Thymus (tissue), 14 donors: ENCODE measurements at places on chromosomes 1 and 21.

GRCh38 chr1:1088801-1089680 lies 14.9 kb upstream of the RNF223 start:
- DNase-seq: no peak
- peaks cover 5% of the 10 kb centered on the region for H3K36me3 ChIP-seq
- no peak overlapping the region for H3K4me3 ChIP-seq
- H3K27ac ChIP-seq: no peak overlapping the region
- no peaks in the 10 kb centered on the region for H3K4me1 ChIP-seq
- H3K27me3 ChIP-seq: no peaks in the 10 kb centered on the region

GRCh38 chr1:68221980-68222373 lies 10.3 kb downstream of the WLS start:
- H3K4me1 ChIP-seq: no peaks in the 10 kb centered on the region
- DNase-seq: no peak
- no peaks in the 10 kb centered on the region for H3K27me3 ChIP-seq
- H3K4me3 ChIP-seq: no peak overlapping the region

DNA sequence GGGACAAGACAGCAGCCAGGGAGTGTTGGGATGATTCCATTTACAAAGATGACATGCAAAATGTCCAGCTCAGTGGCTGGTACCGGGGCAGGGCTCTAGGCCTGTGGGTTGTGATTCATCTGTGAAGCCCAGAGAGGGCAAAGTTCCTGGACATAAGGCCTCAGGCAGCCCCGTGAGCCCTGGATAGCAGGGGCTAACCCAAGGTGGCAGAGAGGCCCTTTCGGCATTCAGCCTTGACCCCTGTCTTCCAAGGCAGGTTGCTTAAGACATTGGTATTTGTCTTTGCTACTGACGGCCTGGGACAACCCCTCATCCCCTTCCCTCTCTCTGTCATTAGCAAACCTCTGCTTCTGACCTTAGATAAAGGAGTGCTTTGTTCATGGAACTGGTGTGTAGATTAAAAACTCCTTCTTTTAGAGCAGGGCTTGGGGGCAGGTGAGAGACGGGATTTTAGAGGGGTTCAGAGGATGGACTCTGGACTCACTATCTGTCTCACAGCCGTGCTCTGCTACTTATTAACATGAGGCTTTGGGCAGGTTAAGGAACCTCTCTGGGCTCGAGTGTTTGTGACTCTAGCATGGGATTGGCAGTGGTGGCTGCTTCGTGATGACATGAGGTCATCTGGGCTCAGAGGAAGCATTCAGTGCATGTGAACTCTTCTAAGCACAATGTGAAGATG lies 36.3 kb downstream of the TMEM51 start:
- no peaks in the 10 kb centered on the region for H3K27me3 ChIP-seq
- DNase-seq: no peak
- H3K4me1 ChIP-seq: no peaks in the 10 kb centered on the region
- H3K36me3 ChIP-seq: no peaks in the 10 kb centered on the region

GRCh38 chr1:28113242-28113572 lies 24.8 kb upstream of the EYA3 start:
- no peaks in the 10 kb centered on the region for H3K4me1 ChIP-seq
- no peaks in the 10 kb centered on the region for H3K27me3 ChIP-seq
- no peak for DNase-seq
- no peak overlapping the region for H3K4me3 ChIP-seq
- H3K27ac ChIP-seq: no peak overlapping the region
- no peaks in the 10 kb centered on the region for H3K36me3 ChIP-seq

GRCh38 chr1:31715087-31715872 lies 11.5 kb upstream of the COL16A1 start:
- peaks cover 26% of the 10 kb centered on the region for H3K27me3 ChIP-seq
- H3K4me3 ChIP-seq: no peak overlapping the region
- H3K27ac ChIP-seq: peak overlapping the region; percentile 32
- peaks cover 17% of the 10 kb centered on the region for H3K4me1 ChIP-seq

DNA sequence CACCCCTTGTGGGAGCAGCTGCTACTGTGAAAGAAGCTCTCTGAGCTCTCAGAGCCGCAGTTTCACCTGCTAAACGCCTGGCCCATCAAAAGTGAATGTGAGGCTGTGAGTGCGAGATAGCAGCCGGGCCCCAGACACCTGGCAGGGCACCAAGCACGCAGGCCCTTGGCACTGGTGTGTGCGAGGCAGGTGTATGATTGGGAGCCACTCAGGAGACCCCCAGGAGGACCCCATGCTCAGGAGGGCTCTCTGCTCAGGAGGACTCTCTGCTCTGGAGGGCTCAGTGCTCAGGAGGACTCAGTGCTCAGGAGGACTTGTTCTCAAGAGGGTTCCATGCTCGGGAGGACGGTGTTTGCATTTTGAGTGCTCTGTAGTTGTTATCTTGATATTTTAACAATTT lies 14.3 kb upstream of the ADARB1 start:
- no peak overlapping the region for H3K4me3 ChIP-seq
- peaks cover 30% of the 10 kb centered on the region for H3K27me3 ChIP-seq
- H3K4me1 ChIP-seq: no peaks in the 10 kb centered on the region
- no peak for DNase-seq
- no peak overlapping the region for H3K27ac ChIP-seq

- no peaks in the 10 kb centered on the region for H3K36me3 ChIP-seq
- peaks cover 3% of the 10 kb centered on the region for H3K27me3 ChIP-seq
- no peak overlapping the region for H3K4me3 ChIP-seq
These were observed 75.6 kb upstream of the SLC2A1 start for GRCh38 chr1:43034195-43034658.

DNA sequence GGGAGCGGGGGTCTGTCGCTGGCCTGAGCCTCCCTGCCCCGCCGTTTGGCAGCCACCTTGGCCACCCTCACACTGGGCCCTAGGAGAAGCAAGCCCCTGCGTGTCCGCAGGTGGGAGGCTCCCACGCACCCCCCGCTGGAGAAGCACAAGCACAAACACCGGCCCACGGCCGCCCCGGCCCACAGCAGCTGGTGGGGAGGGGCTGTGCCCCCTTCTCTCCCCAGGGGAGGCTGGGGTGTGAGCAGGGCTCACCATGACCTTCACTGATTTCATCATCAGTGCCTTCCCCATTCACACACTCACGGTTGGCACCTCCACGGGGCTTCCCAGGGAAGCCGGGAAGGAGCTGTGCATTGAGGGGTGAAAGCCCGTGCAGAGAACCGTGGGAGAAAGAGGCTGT lies 7.9 kb downstream of the AGRN start:
- H3K27me3 ChIP-seq: peaks cover 51% of the 10 kb centered on the region
- no peak overlapping the region for H3K4me3 ChIP-seq
- no peak overlapping the region for H3K27ac ChIP-seq

GRCh38 chr1:206678490-206678889 lies 6.2 kb upstream of the MAPKAPK2 start:
- peaks cover 51% of the 10 kb centered on the region for H3K4me1 ChIP-seq
- no peak overlapping the region for H3K4me3 ChIP-seq
- H3K36me3 ChIP-seq: no peaks in the 10 kb centered on the region
- DNase-seq: no peak

- no peak overlapping the region for H3K4me3 ChIP-seq
- DNase-seq: no peak
- H3K36me3 ChIP-seq: no peaks in the 10 kb centered on the region
- H3K4me1 ChIP-seq: no peaks in the 10 kb centered on the region
- H3K27me3 ChIP-seq: peaks cover 2% of the 10 kb centered on the region
- no peak overlapping the region for H3K27ac ChIP-seq
These were observed 24.0 kb downstream of the C1QB start for GRCh38 chr1:22676916-22677583.

DNA sequence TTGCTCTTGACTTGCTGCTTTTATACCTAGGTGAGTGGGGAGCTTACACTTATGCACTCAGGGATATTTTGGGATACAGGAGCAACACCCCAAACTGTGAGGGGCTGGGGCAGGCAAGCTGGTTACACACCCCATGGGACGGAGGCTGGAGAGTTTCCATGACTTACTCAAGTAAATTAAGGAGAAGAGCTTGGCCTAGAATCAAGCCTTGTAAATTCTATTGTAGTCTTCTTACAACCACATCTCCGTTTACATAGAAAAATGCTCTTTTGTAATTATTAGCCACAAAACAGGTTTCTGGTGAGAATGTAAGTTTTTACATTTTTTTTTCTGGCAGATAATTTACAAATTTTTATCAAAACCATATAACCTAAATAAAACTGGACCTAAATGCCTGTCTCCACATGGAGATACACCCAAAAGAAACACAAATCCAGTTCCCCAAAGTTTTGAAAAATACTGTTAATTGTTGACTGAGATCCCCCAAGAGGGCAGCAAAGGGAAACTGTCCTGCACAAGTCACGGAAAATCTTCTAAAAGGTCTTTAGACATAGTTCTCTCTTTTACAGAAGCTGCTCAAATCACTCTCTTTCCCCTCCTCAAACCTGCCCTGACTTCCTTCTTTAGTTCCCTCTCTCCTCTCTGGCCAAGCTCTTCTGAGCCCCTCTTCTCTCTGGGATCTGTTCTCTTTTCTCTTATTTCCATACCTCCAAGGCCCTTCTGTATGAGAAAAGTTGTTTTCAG lies 134.0 kb downstream of the HIVEP3 start:
- no peak for DNase-seq
- H3K4me3 ChIP-seq: no peak overlapping the region
- no peaks in the 10 kb centered on the region for H3K36me3 ChIP-seq
- H3K27me3 ChIP-seq: no peaks in the 10 kb centered on the region
- H3K27ac ChIP-seq: no peak overlapping the region

DNA sequence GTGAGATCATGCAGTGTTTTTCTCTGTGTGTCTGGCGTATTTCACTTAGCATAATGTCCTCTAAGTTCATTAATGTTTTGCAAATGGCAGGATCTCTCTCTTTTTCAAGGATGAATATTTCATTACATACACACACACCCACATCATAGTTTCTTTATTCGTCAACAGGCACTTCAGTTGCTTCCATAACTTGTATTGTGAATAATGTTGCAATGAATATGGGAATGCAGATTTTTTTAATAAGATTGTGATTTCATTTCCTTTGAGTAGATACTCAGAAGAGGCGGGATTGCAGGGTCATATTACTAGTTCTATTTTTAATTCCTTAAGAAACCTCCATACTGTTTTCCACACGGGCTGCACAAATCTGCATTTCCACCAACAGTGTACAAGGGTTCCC lies 134.0 kb downstream of the CLEC20A start:
- H3K27ac ChIP-seq: no peak overlapping the region
- H3K4me3 ChIP-seq: no peak overlapping the region
- no peaks in the 10 kb centered on the region for H3K4me1 ChIP-seq
- no peaks in the 10 kb centered on the region for H3K36me3 ChIP-seq

- no peaks in the 10 kb centered on the region for H3K4me1 ChIP-seq
- no peak for DNase-seq
- no peaks in the 10 kb centered on the region for H3K27me3 ChIP-seq
- no peak overlapping the region for H3K4me3 ChIP-seq
- H3K36me3 ChIP-seq: no peaks in the 10 kb centered on the region
- no peak overlapping the region for H3K27ac ChIP-seq
These were observed 7.2 kb upstream of the DSCAM start for GRCh38 chr21:40853956-40854688.
